Activated T-helper 1 cell treated with anti-CD3 and anti-CD28 coated beads, Interleukin-2, amount 50 U/mL, for 16 hours (primary cell): ENCODE measurements at places on chromosomes 1 and 21.

DNA sequence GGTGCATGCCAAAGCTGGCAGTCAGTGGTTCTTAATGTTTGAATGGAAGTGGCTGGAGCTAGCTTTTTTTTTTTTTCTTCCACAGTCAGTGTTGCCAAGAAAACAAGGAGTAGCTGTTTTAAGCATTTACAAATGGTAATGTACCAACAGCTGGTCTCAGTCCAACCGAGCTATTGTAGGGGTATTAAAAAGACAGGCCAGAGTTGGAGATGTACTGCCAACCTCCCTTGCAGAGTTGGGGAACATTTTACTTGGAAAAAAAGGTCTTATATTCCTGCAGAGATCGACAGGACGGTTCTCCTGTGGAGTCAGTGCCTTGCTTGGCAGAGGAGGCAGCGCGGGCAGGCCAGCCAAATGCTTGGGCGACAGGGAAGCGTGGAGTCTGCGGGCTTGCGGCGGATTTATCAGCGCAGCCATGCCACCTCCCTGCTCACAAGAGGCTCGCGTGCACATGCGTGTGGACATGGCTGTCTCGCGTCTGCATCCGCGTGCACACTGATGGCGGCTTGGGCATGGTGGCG is 338.1 kb downstream of the RPS6KC1 start:
- DNase-seq, result no peak

- no peak for DNase-seq
Measured at GRCh38 chr21:32155226-32155625, 123.6 kb downstream of the MIS18A start.

GRCh38 chr1:182376936-182377574 is 14.5 kb downstream of the GLUL start:
- DNase-seq, result no peak

- no peak for DNase-seq
Measured at GRCh38 chr1:112141923-112142322, 152.5 kb upstream of the KCND3 start.

DNA sequence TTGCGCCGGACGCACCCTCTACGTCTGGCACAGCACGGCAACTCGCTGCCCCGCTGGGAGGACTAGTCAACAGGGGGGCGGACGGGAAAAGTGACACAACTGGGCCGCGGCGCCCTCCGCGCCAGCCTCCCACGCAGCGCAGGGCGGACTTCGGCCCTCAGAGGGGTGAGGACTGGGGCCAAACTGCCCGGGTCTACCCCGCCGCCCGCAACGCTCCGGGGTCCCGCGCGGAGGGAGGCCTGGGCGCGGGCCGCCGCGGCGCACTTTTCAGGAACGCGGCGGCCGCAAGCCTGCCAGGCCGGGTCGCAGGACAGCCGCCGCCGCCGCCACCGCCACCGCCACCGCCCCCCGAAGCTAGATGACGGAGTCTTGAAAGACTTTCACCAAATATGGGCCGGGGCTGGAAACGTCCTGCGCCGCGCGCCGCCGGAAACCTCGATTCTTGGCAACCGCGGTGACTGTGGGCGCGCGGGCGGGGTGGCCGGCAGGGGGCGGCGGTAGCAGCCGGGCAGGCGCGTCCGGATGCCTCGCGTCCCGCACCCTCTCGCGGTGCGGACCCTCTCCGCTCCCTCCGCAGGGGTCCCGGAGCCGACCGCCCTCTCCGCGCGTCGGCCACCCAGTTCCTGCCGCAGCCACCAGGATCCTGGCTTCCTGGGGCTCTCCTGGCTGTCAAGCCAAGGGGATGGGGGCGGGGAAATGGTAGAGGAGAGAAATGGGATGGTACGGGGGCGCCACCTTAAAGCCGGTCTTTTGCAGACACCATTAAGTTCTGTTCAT is 3.7 kb upstream of the CCN1 start:
- no peak for DNase-seq

GRCh38 chr1:232045139-232045994 is 418.8 kb downstream of the DISC1 start:
- DNase-seq, result no peak

GRCh38 chr1:225670356-225670755 is 17.4 kb upstream of the ENAH start:
- DNase-seq, result no peak

DNA sequence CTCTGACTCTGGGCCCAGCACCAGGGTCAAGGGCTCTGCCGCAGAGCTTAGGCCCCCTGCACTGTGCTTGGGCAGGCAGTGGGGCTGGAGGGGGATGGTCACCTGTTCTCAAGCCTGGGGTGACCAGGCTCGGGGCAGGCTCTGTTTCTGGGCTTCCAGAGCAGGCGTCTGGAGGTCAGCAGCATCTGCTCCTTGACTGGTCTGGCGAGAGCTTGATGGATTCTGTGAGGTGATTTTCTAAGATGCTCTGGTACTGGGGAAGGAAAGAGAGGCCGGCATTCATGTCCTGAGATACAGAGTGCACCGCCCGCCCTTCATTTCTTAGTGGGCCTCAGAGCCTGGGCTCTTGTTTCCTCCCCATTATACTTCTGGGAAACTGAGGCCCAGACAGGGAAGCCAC is 24.5 kb downstream of the RAB7B start:
- DNase-seq, result no peak

GRCh38 chr21:21179619-21180298 is 181.6 kb downstream of the NCAM2 start:
- no peak for DNase-seq

DNA sequence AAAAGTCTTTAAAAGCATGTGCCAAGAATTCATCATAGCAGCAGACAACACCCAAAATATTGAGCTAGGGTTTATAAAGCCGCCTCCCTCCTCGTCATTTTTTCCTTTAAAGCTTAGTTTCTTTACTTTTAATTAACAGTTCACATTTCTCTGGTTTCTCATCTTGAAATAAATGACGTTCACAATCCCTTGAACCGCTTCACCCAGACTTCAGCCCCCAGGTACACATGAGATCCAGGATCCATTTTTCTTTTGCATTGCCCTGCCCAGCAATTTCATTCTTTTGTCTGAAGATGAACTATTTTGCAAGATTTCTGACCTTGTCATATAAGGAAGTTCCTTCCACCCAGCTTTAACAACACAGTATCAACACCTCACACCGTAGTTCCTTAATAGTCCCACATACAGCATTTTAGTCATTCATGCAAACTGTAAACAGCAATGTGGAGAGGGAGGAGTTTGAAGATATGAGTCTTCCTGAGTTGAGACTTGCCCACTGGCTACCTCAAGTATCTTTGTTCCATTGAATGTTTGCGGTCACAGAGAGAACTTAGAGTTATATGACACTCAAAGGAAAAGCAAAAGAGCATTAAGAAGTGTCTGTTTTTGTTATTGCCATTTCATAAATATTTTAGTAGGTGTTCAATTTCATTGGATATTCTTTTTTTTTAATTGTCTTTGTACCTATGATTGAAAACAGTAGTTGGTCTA is 35.3 kb upstream of the CACYBP start:
- DNase-seq, result no peak

DNA sequence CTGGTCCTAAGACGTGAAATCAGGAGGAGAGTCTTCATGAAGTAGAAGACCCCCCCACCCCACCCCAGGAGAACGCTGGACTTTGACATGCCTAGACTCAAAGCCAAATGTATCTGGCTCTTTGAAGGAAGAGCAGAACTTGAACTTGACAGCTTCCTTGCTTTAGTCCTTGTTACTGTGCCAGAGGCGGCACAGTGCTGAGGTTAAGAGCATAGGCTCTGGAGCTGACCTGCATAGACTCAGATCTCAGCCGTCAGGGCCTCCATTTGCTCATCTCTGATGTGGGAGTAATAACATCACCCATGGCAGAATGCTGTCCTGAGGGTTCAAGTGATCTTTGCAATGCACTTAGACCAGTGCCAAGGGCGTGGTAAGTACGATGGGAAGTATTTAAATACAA is 39.0 kb downstream of the COL6A1 start:
- no peak for DNase-seq

- DNase-seq, result peak; percentile 20
Measured at GRCh38 chr1:181083842-181084605, 4.5 kb upstream of the IER5 start.

GRCh38 chr21:37273440-37273839 is 6.3 kb upstream of the VPS26C start:
- no peak for DNase-seq

DNA sequence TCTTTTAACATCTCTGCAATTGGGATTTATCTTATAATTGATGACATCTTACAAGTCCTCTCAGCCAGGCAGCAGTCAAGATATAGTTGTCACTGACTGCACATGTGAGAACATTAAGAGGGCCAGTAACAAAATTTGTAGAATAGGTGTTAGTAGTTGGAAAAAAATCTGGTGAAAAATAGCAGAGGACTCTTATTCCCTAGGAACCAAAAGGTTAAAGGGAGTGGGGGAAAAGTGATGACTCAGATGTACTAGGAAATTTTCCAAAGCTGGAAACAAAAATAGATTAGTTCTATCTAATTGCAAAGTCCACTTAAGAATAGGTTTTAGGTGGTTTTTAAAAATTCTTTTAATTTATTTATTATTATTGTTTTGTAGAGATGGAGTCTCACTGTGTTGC is 3.6 kb downstream of the NUP210L start:
- DNase-seq, result no peak

DNA sequence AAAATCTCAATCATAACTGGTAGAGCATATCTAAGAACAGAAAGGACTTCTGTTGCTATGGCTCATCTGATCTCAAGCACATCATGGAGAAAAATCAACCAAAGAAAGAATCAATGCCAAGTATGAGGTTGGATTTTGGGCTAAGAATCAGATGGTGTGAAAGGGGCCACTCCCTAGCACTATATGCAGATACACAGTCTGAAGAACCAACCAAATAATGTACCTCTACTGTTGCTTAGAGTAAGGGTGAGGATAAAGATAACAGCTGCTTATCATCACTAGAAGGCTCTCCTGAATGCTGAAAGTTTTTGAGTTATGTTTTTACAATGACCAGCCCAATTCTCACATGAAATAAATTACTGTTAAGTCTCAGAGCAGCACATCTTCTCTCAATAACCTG is 35.6 kb downstream of the ST7L start:
- DNase-seq, result no peak

GRCh38 chr1:6907676-6908434 is 122.6 kb downstream of the CAMTA1 start:
- no peak for DNase-seq

DNA sequence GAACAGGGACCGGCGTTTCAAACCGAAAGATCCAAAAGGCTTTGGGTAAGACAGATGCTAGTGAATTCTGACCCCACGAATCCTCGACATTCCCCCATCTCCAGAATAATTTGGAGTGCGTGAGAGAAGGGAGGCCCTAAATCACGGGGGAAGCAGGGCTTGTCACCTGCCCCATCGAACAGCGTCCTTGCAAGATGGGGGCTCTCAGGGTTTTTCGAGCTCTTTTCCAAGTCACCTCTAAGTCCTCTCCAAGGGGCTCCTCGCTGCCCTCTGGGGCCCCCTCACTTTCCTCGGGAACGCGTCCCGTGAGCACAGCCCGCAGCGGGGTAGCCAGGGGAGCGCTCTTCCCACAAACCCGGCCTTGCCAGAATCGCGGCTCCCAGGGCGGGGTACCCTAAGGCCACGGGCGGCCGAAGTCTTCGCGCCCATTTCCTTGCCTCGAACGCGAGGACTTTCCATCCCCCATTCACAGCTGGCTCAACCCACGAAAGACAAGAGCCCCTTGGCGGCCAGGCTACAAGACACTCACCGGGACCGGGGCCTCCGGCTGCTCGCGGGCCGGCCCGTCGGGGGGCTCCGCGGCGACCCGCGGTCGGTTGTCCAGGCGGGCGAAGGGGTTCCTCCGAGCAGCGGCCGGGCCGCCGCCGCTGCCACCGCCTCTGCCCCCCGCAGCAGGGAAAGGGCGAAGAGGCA is 546 bp downstream of the DONSON start:
- DNase-seq, result peak; percentile 2

- DNase-seq, result no peak
Measured at GRCh38 chr21:34984356-34985058, 64.6 kb downstream of the RUNX1 start.

GRCh38 chr1:218679988-218680748 is 335.0 kb downstream of the TGFB2 start:
- DNase-seq, result no peak

- DNase-seq, result no peak
Measured at GRCh38 chr1:10210841-10211804, 753 bp downstream of the KIF1B start.

DNA sequence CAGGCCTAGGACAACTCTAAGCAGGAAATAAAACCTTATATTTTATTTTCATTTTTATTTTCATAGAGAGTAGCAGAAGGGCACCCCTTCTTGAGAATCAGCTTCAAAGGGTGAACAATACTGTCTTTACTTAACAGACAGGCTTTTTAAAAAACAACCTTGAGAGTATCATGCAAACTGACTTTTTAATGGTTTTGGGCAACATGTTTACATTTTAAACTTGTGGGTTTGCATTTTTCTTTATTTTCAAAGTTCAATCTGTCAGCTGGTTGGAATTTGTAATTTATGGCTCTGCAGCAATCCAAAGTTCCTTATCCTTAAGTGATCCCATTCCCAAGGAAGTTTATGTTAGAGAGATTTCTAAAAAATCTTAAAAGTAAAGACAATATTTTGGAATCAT is 392.3 kb upstream of the ADAMTS5 start:
- no peak for DNase-seq

- DNase-seq, result no peak
Measured at GRCh38 chr1:168920456-168921094, 185.9 kb upstream of the ATP1B1 start.

DNA sequence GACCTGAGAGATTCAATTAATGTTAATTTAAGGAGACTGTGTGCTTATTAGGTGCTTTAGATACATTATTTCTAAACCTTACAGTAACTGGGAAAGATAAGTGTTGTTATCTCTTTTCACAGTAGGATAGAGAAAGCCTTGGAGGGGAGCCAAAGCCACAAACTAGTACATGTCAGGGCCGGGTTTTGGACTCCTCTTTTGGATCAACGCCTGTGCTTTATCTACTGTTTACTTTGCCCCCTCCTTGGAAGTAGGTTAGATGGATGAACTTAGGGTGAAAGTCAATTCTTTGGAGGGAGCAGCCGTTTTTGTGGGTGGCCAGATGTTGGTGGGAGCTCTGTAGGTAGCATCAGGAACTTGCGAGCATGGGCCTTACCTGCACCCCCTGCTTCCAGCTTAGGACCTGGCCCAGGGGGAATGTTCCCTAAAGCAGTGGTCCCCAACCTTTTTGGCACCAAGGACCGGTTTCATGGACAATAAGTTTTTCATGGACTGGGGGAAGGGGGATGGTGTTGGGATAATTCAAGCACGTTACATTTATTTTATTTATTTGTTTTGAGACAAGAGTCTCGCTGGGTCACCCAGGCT is 1.7 kb downstream of the HHAT start:
- DNase-seq, result no peak

DNA sequence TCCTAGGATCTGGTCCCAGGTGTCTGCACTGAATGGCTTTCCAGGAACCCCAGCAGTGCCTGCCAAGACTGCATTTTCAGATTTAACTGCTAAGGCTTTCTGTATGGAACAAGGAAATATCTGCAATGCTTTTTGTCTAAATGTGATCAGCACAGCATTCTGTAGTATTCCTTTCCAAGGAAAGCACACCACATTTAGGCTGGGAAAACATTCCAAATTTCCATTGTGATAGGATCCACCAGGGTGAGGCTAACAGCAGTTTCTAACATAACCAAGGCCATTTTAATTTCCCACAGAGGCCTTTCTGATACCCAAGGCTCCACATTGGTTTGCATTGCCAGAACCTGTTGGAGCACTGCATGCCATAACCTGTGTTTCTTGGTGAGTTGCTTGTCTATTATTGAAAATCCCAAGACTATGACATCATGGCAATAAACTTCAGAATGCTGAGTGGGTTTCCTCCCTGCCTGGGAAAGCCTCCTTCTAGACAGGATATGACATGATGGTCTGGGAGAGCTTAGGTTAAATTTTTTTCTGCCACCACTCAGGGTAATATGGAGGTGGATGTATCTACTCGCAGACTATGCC is 23.3 kb upstream of the PTGFRN start:
- no peak for DNase-seq
